ENCODE measurements at places on chromosomes 4 and X.

GRCh38 chr4:153023692-153024394, 87.7 kb downstream of the FHDC1 start:
- DNase-seq: no peak

DNA sequence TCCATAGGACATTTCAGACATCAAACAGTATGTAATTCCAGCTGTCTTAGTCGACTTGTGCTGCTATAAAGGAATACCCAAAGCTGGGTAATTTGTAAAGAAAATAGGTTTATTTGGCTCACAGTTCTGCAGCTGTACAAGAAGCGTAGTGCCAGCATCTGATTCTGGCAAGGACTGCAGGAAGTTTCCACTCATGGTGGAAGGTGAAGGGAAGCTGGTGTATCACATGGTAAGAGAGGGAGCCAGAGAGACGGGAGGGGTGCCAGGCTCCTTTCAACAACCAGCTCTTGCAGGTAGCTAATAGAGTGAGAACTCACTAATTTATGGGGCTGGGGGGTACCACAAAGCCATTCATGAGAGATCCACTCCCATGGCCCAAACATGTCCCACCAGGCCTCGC, 253.0 kb upstream of the FGF13 start:
- no peak for DNase-seq

DNA sequence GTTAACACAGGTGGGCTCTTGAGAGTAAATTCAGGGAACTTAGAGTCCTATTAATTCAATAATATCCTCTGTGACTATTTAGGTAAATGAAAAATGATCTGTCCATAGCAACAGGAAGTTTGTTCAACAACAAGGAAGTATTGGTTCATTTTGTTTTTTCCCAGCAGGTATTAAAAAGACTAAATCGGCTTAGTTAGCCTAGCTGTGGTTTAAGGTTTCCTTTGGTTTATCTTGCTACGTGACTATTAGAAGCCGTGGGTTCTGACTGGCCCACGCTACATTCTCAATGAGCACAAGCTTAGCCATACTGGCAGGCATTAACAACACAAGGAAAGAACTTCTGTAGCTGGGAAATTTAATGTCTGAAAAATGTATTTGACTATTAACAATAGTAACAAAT, 168.8 kb upstream of the HS3ST1 start:
- no peak for DNase-seq

DNA sequence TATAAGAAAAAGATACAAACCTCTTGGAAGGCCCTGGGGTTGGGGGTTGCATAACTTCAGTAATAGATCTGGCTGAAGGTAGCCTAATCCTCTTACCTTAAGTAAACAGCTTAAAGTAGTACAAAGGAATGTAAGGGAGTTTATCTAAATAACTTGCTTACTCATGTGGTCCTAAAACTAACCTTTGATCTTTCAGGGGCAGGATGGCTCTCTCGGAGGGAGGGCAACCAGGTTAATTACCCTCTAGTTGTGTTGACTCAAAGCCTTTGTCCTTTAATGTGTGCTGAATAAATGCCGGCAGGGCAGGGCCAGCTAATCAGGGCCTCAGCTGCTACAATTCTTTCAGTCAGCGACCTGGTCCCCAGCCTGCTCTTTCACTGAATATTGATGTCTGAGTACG, 822.0 kb upstream of the SLIT2 start:
- DNase-seq: no peak

DNA sequence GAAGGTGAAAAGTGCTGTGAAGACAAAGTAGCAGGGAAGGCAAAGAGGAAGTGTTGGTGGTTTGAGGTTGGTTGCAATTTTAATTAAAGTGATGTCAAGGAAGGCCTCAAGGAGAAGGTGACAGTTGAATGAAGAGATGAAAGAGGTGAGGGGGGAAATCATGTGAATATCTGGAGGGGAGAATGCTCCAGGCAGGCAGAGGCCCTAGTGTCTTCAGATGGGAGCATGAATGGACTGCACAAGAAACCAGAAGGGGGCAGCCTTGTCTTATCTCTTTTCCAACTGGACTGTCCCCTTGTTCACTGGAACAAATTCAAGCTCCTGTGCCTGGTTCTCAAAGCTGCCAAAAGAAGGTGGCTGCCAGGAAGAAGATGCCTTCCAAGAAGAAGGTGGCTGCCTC, 68.4 kb downstream of the MAOB start:
- DNase-seq: no peak

DNA sequence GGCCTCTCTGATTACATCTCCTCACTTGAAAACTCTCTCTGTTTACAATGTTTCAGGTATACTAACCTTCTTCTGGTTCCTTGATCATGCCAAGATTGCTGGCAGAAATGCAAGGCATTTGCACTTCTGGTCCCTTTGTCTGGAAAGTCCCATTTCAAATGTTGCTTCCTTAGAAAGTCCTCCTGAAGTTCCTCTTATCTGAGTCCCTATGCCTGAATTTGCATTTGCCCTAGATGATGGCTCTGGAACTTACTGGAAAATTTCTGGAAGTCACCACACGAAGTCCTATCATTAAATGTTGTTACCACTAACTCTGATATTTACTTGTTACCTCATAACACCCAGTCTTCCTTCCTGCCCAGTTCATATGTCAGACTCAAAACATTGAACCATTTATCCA, 176.4 kb downstream of the EFHC2 start:
- DNase-seq: no peak

DNA sequence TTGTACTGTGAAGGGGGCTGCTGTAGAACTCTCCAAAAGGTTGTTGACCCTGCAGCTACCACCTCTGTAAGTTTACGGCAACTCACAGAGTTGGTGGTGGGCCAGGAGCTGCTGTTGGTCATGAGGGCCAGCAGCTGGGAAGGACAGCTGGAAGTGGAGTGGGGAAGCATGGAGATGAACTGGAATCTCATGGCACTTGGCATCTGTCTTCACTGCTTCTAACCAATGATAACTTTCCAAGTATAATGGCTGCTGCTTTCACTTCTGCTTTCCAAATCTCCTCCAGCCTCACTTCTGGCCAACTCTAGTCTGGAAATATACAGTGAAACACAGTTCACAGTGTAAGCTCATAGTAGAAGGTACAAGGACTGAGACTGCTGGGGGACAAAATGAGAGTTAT, 126.5 kb upstream of the INTU start:
- no peak for DNase-seq
